ENCODE measurements at places on chromosomes 3 and 15. TPM values are rescaled to one million over a fixed set of nuclear protein-coding genes. Genes with fewer than 3 reads are reported as not detected.

DNA sequence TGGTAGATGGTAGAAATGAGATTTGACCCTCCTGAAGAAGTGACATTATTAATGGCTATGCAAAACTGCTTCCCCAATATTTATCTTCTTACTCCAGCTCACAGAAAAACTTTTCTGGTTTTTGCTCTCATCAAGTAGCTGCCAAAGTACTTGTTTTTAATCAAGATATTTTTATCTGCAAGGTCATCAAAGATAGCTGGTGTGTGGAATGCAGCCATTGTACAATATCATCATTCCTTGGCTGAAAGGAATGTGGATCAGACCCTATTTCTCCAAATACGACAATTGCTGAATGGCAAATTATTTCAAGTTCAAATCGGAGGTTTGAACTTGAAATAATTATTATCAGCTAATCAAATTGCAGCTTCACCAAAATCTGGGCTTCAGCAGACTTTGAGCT, 126.9 kb upstream of the SLC7A14 start:
- DNase-seq = no peak

DNA sequence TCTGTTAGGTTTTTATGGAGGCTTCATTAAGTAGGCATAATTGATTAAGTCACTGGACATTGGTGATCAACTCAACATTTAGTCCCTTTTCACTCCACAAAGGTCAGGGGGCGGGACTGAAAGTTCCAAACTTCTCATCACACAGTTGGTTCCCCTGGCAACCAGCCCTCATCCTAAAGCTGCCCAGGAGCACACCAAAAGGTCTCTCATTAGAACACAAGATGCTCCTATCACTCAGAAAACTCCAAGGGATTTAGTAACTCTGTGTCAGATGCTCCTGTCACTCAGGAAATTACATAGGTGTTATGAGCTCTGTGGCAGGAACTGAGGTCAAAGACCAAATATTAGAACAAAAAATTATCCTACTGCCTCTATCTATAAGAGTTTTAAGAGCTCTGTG, 321.5 kb downstream of the OTOL1 start:
- no peak for DNase-seq

DNA sequence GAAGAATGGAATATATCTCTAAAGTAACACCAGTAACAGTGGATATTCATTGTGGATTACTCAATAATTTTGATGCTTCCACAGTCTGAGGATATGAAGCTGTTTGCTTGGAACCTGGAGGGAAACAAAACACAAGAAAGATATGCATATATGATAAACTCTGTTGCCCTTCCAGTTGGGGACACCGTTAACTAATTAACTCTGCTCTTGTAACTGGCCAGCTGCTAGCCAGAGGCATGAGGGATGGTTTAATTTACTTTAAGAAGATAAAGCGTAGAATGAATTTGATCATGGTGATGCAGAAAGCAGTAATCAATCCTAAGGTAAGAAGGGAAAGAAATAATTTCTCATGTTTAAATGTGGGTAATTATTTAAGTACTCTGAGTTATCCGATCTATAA, 442.6 kb downstream of the NAALADL2 start:
- DNase-seq = no peak

- DNase-seq = no peak
Measured at GRCh38 chr3:8201886-8202285, 299.7 kb upstream of the LMCD1 start.

CDV3 gene
- 190 TPM for total RNA-seq
